ENCODE measurements at places on chromosomes 11 and 22.
A peak's percentile ranks its signal among the peaks of the same experiment; 100 is the strongest.

GRCh38 chr11:66068923-66069714, 953 bp upstream of the PACS1 start:
- no peak for DNase-seq

DNA sequence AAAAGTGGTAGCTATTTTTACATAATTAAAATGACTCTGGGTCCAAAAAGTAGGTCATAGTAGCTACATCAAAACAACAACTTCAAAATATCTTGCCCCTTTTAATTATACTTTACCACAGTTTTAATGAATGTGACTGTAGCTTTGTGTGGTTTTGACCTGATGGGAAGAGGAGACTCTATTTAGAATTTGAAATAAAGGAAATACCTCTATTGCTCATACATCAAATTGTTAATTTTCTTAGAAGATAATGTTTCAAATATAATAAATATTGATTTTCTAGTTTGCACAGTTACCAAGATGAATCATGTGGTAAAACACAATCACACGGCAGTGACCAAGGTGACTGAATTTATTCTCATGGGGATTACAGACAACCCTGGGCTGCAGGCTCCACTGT, at the start of gene OR8K1:
Gene OR8K1, plus strand, starts transcription at position 301 of the 400 bp plus-strand sequence. Its CDS starts 0 bp downstream, at position 301.
- DNase-seq: no peak

DNA sequence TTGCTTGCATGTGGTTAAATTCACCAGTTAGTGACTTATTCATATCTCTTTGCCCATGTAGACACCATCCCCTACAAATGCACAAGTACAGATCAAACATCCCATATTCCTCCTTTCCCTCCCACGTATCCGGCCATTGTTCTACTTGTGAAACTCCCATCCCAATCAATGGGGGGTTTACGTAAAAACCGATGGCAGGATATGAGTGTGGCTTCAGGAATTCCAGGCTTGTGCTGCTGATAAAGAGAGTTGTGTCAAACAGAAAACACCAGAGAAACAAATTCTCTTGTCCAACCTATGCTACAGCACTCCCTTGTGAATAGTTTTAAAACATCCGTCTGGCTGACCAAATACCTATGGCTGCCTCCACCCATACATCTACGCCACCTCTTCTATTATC, 15.5 kb downstream of the FLI1 start:
- peak; percentile 97 for DNase-seq

DNA sequence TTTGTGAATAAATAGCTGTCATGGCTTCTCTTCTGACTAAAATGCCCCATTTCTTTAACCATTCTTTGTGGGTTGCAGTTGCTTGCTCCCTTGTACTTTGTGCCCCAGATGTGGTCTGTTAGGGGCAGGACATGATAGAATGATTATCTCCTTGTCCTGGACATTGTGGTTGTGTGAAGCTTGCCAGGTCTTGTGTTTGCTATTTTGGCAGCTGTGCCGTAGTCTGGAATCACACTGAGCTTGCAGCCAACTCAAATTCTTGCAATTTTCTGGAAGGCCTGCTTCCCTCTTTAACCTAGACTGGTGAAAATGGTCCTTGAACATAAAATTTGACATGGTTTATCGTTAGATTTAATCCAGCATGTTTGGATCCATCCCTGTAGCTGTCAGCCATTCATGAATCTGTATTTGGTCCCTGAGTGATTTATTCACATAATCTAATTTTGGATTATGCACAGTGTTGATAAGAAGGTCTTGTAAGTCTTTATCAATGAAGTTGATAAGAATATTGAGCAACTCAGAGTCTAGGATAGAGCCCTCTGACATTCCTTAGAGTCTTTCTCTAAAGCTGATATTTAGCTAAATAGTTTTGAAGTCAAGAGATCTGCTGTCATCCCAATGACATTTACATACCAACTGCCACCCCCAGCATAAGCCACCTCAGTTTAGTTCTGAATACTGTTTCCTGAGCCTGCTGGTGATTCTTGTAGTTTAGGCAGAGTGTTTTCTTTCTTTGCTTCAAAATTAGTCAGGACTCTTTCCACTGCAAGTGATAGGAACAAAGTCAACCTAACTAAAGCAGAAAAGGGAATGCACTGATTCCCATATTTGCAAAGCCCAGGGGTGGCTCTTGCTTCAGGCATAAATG, 9.8 kb downstream of the SPON1 start:
- DNase-seq: no peak

DNA sequence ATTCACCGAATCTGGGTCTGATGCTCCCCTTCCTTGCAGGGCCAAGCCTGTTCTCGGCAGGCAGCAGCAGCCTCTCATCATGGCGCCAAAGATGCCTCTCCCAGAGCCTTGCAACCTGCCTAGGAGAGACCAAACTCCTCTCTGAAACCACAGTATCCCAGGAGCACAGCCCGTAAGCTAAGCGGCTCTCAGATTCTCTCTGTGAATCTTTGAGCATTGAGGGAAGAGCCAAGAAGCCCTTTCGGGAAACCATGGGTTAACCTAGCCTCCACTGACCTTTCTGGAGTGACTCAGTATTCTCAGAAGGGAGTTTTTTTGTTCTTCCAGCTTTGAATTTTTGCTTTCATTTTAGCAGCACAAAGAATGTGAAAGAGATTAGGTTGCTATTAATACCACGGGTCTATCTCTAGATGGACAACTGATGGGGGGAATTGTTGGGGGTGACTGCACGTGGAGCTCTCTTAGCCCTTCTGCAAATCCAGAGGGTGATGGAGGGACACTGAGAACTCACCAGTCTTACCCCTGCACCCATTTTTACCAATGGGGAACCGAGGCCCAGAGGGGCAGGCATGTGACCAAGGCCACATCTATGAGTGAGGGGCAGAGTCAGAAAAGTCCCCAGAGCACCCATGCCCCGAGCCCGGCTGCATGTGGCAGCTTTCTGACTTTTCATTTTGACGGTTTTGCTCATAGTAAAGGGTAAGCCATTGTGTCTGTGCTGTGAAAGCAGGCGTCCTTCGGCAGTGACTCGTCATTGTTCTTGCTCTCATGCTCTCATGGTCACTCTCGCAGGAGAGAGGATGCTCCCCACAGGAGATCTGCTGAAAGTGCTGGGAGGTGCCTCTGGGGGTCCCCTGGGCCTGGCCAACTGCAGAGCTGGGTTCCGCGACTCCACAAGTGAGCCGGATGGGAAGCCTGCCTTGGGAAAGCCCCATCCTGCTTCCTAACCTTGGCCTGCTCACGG, 36.0 kb downstream of the IRAG1 start:
- DNase-seq: no peak

DNA sequence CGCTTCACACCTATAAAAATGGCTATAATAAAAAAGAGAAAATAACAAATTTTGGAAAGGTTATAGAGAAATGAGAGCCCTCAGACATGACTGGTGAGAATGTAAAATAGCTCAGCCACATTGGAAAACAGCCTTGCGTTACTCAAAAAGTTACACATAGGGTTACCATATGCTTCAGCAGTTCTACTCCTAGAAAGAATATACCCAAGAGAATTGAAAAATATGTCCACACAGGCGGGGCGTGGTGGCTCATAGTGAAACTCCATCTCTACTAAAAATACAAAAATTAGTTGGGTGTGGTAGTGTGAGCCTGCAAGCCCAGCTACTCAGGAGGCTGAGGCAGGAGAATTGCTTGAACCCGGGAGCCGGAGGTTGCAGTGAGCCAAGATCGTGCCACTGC, 7.6 kb upstream of the JHY start:
- no peak for DNase-seq

GRCh38 chr11:95829580-95830259, 39.4 kb downstream of the CEP57 start:
- no peak for DNase-seq

DNA sequence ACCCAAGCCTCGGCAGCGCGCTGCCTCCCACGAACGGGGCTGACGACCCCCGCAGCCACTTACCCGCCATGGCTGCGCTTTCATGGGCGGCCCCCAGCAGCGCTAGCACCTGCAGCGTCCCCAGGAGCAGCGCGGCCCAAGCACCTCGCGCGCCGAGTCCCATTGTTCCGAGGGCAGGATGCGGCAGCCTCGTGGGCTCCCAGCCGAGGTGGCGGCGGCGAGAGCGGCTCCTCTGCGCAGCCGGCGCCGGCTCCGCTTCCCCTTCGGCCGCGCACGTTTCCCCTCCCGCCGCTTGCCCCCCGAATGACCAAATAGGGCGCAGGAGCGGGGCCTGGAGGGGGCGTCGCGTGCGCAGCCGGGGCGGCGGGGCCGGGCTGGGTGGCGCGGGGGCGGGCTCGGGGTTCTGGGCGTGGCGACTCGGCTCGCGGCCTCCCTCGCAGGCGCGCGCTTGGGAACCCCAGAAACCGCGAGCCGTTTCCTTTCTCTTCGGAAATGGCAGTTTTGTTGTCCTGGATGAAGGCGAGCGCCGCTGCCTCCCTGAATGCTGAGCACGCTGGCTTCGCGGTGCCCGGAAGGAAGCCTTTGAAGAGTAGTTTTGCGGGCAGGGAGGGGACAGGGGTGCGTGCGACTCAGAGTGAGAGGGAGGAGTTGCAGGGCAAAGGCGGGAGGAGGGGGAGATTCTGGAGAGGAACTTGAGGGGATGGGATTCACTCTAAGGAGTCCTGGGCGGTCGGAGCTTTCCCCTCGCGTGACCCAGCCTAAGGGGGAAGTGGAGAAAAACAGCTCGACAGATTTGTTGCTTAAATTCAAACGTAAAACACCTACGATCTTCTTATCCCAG, at the start of gene TMEM123:
Gene TMEM123, minus strand, starts transcription at position 305 of the 841 bp plus-strand sequence. Its CDS starts 142 bp downstream, at position 163.
- DNase-seq: peak; percentile 71

DNA sequence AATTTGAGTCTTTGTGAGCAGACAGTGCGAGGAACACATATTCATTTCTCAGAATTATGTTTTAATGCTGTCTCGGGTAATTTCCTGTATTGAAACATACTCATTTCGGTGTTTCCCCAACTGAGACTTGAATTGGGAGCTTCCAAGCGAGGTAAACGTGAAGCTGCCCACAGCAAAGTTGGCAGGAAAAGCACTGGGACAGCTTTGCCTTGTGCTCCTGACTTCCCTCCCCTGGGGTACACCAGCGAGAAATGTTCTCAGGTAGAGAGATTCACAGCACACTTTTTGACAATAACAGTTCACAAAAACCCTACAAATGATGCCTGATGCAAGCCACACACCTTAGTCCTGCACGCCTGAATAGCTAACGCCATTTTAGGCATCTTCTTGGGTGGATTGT, 3.1 kb downstream of the HTR3B start:
- no peak for DNase-seq

GRCh38 chr11:69122630-69123431, 32.9 kb upstream of the SMIM38 start:
- DNase-seq: peak; percentile 56

GRCh38 chr22:20065896-20066616, 14.0 kb upstream of the DGCR8 start:
- DNase-seq: no peak

DNA sequence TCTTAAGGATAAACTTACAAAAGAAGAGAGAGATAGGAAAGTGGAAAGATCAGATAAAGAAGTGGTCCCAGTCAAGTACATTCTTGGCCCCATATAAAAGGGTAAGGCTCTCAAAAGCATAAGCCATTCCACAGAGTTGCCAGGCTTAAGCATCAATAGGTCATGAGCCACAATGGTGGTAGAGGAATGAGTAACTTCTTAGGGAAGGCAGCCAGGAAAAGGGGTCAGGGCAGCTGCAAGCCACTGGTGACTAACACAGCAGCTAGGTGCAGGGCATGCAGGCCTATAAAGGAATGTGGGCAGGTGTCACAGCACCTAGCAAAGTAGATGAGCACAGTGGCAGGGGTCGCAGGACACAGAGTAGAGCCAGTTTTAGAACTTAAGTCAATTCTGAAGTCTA, 302.6 kb upstream of the FAT3 start:
- DNase-seq: peak; percentile 20

- DNase-seq: peak; percentile 68
Observed at GRCh38 chr22:46088541-46089311, 61.6 kb upstream of the PPARA start.

- DNase-seq: no peak
Observed at GRCh38 chr11:83475760-83476159, 189.6 kb upstream of the CCDC90B start.

- DNase-seq: no peak
Observed at GRCh38 chr22:25120761-25121212, 78.9 kb upstream of the CRYBB3 start.

GRCh38 chr22:50481045-50481439, 301 bp upstream of the ADM2 start:
- DNase-seq: no peak

DNA sequence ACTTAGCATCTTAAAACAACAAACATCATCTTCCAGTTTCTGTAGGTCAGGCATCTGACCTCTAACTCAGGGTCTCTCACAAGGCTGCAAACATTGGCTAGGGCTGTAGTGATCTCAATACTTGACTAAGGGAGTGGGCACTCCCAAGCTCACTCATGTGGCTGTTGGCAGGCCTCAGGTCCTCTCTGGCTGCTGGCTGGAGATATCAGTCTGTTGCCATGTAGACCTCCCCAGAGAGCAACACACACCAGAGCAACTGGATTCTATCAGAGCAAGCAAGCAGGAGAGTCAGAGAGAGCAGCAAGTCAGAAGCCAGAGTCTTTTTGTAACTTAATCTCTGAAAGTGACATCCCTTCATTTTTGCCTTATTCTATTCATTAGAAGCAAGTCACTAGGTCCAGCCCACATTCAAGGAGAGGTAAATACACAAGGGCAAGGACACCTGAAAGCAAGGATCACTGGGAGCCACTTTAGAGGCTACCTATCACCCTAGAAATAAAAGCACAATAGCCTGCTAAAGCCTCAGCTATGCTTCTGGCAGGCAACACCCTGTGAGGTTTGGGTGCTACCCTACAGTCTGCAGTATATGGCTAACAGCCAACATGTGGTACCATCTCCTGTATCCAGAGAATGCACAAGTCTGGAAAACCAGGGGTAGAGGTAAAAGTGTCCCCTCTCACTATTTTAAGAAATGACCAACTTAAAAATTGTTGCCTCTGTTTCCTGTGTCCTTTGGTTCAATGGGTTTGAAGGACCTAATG, 33.5 kb upstream of the CD44 start:
- DNase-seq: no peak

- DNase-seq: no peak
Observed at GRCh38 chr11:134356656-134357544, 25.1 kb downstream of the GLB1L2 start.

DNA sequence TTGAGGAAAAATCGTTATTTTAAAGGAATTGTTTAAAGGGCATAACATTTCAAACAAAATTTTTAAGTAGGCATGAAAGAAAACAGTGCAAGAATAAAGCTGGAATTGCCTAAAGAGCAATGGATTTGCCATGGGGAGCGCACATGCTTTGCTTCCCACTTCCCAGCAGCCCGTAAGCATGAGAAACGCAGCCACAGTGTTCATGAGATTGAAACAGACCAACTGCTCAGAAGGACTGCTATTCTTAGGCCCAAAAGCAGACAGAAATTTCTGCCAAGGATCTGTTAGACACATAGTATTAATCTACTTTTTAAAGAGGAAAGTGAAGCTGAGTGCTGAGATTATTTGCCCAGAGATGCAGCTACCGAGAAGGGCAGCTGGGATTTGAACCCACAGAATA, 34.2 kb upstream of the TSKU start:
- no peak for DNase-seq

- DNase-seq: no peak
Observed at GRCh38 chr11:44687388-44687787, 39.4 kb upstream of the TSPAN18 start.

DNA sequence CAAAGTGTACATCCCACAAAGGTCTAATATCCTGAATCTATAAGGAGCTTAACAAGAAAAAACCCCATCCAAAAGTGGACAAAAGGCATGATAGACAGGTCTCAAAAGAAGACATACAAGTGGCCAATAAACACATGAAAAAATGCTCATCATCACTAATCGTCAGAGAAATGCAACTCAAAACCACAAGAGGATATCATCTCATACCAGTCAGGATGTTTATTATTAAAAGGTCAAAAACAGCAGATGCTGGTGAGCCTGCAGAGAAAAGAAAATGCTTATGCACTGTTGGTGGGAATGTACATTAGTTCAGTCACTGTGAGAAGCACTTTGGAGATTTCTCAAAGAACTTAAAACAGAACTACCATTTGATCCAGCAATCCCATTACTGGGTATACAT, 12.7 kb downstream of the LGALS12 start:
- DNase-seq: no peak

All from HS-5 (cell line).